ENCODE measurements at places on chromosomes 12 and 14.
A peak's percentile ranks its signal among the peaks of the same experiment; 100 is the strongest.

DNA sequence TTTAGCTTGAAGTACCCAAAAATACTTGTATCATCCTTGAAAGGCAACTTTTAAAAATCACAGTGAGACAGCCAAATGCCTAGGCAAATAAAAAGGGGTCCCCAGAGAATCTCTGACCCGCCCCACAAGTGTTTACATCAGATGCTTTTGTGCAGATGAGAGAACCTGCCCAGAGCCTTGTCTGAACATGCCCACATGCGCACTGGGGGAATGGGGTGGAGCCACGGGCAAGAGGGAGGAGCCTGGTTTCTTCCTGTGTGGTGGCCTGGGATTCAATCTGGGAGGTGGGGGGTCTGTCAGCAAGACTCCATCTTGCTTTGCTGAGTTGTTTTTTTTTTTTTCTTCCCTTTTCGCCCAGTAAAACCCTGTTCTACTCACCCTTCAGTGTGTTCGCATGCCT is 381.7 kb upstream of the CCDC196 start:
- DNase-seq = peak; percentile 24

- peak; percentile 85 for DNase-seq
Measured at GRCh38 chr12:44000309-44000952, 164.6 kb downstream of the TMEM117 start.

GRCh38 chr12:26572137-26572536 is 260.9 kb downstream of the ITPR2 start:
- DNase-seq = no peak

- no peak for DNase-seq
Measured at GRCh38 chr14:63091394-63091996, 46.2 kb upstream of the KCNH5 start.
